Left ventricle myocardium inferior (tissue), 1 donor: ENCODE measurements at places on chromosomes 1 and 21. TPM values are rescaled to one million over a fixed set of nuclear protein-coding genes. Genes with fewer than 3 reads are reported as not detected.

Gene LRRC7
- 0.44 TPM for total RNA-seq

Gene CLEC20A
- total RNA-seq = not detected

DNA sequence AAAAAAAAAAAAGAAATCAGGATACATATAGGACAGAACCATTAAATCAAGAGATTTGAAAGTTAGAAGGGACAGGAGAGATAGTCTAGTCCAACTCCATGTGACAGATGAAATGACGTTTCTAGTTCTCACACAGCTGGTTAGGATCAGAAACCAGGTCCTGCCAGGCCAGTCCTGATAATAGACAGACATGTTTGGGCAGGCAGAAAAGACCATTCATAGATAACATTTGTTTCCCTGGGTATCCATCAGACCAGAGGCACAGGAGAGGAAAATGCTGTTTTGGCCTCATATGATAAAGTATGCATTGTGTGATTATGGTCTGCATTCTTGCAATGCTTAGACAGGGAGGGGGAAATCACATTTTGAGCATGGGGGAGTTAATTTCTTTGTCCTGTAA is 29.3 kb downstream of the ZBTB8B start:
- DNase-seq = no peak
- H3K27ac ChIP-seq = no peak overlapping the region
- H3K4me3 ChIP-seq = no peak overlapping the region
- H3K27me3 ChIP-seq = no peaks in the 10 kb centered on the region
- H3K4me1 ChIP-seq = peaks cover 27% of the 10 kb centered on the region
- H3K36me3 ChIP-seq = no peaks in the 10 kb centered on the region

- H3K36me3 ChIP-seq = no peaks in the 10 kb centered on the region
- H3K4me3 ChIP-seq = no peak overlapping the region
- H3K27me3 ChIP-seq = peaks cover 5% of the 10 kb centered on the region
- peaks cover 1% of the 10 kb centered on the region for H3K4me1 ChIP-seq
- no peak overlapping the region for H3K27ac ChIP-seq
Observed at GRCh38 chr1:206867239-206867638, 1.8 kb downstream of the IL20 start.

DNA sequence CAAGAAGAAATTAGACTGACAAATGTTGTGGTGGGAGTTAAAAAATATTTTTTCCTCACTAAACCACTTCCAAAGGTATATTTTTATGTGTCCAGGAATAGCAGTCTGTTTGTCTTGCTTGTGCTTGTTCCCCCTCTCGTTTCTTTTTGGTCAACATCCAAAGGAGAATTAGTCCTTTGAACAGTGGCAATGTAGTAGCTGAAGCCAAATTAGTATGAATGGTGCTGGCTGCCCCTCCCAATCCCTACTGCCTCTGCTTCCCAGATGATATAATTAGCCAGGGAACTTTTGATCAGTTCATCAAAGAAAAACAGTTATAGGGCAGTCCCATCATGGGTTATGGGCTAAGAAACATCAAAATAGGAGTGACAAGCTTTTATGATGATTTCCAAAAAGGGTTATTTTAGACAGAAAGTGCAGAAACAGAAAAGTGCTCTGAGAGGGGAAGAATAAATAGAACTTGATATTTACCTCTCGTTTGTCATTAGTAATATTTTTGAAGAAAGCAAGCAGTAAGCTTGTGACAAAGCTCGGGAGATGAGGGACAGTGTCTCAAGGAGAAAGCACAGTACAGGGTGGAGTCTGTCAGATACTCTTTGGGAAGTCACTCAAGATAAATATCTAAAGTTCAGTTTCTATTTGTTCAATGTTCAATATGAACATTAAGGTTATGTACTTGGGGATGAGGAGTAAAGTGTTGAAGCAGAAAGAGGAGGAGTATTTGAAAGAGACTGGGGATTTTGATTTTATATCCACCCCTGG is 239.1 kb downstream of the HLX start:
- H3K4me3 ChIP-seq = peak overlapping the region; percentile 30
- peaks cover 38% of the 10 kb centered on the region for H3K4me1 ChIP-seq
- H3K36me3 ChIP-seq = no peaks in the 10 kb centered on the region
- DNase-seq = no peak
- peak overlapping the region; percentile 80 for H3K27ac ChIP-seq

Gene FALEC
- total RNA-seq = 0.44 TPM

DNA sequence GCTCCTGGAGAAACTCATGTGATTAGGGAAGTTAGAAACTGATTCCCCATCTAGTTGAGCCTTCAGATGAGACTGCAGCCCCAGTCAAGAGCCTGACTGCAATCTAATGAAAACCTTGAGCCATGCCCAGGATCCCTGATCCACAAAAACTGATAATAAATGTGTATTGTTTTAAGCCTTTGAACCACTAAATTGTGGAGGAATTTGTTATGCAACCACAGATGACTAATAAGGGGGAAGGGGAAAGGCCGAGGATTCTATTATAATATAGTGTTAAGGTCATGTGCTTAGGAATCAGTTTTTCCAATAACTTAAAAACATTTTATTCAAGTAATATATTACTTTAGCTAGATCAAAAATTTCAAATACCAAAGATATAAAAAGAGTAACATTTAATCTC is 52.8 kb upstream of the USP25 start:
- H3K4me1 ChIP-seq = no peaks in the 10 kb centered on the region
- H3K27me3 ChIP-seq = no peaks in the 10 kb centered on the region
- H3K4me3 ChIP-seq = no peak overlapping the region
- no peak for DNase-seq
- H3K27ac ChIP-seq = no peak overlapping the region

Gene OR10Z1
- not detected for total RNA-seq

- DNase-seq = no peak
- H3K36me3 ChIP-seq = peaks cover 4% of the 10 kb centered on the region
- no peak overlapping the region for H3K4me3 ChIP-seq
- no peak overlapping the region for H3K27ac ChIP-seq
- no peaks in the 10 kb centered on the region for H3K27me3 ChIP-seq
- no peaks in the 10 kb centered on the region for H3K4me1 ChIP-seq
Observed at GRCh38 chr1:84665703-84666317, 24.5 kb downstream of the SSX2IP start.

DNA sequence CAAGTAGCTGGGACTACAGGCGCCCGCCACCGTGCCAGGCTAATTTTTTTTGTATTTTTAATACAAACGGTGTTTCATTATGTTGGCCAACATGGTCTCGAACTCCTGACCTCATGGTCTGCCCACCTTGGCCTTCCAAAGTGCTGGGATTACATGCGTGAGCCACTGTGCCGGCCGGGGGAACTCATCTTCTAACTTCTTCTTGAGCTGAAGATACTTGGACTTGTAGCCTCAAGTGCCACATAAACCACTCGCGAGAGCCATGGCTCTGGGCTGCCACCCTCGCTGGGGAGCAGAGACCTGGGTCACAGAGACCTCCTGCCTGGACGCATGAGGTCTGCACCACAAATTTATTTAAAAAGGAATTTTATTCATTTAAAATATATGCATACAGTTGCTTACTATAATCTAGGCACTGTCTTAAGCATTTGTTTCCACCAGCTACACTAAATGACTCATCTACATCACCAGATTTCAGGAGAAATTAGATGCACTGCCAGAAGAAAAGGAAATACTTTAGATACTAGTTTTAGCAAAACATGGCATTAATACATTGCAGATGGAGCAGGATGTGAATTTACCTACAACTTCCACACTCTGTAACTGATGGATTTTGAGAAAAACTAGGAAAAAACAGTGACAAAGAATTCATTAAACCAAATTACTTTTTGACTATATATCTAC is 29.9 kb upstream of the PUM1 start:
- H3K4me3 ChIP-seq = no peak overlapping the region
- H3K4me1 ChIP-seq = no peaks in the 10 kb centered on the region
- no peaks in the 10 kb centered on the region for H3K36me3 ChIP-seq
- no peaks in the 10 kb centered on the region for H3K27me3 ChIP-seq
- H3K27ac ChIP-seq = no peak overlapping the region
- no peak for DNase-seq

DNA sequence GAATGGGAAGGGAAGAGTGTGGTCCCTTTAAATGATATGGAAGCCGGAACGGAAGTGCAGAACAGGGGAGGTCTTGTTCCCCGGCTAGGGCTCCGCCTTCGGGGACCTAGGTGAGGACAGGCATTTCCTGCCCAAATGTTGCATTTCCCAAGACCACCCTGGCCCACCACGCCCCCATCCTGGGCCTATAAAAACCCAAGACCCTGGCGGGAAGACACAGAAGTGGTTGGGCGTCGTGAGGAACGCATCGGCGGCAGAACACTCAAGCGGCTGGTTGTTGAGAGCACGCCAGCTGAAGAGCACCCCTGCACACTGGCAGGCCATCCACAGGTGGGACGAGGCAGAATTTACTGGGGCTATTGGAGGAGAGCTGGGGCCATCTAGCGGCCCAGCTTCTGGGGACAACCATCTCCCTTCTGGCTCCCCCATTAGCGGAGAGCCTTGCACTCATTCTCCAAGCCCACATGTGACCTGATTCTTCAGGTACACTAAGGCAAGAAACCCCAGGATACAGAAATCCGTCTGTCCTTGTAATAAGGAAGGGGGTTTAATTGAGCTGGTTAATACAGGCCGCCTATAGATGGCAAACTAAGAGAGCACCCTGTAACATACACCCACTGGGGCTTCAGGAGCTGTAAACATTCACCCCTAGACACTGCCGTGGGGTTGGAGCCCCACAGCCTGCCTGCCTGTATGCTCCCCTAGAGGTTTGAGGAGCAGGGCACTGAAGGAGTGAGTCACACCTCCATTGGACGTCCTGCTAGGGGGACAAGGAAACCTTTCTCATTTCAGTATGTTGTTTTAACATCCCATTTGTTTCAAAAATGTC is 1327.9 kb downstream of the BRINP3 start:
- H3K4me3 ChIP-seq = no peak overlapping the region
- no peak overlapping the region for H3K27ac ChIP-seq
- no peak for DNase-seq
- no peaks in the 10 kb centered on the region for H3K4me1 ChIP-seq

DNA sequence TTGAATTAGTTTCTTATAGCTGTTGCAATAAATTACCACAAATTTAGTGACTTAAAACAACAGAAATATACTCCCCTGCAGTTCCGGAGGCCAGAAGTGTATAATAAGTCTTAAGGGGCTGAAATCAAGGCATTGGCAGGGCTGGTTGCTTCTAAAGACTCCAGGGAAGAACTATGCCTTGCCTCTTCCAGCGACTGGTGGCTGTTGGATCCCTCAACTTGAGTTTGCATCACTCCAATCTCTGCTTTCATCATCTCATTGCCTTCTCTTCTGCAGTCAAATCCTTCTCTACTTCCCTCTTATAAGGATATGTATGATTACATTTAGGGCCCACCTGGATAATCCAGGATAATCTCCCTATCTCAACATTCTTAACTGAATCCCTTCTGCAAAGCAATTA is 19.1 kb upstream of the MED18 start:
- H3K4me3 ChIP-seq = no peak overlapping the region
- H3K36me3 ChIP-seq = no peaks in the 10 kb centered on the region
- no peak for DNase-seq
- no peak overlapping the region for H3K27ac ChIP-seq

Gene TRNAU1AP
- 13.0 TPM for total RNA-seq

DNA sequence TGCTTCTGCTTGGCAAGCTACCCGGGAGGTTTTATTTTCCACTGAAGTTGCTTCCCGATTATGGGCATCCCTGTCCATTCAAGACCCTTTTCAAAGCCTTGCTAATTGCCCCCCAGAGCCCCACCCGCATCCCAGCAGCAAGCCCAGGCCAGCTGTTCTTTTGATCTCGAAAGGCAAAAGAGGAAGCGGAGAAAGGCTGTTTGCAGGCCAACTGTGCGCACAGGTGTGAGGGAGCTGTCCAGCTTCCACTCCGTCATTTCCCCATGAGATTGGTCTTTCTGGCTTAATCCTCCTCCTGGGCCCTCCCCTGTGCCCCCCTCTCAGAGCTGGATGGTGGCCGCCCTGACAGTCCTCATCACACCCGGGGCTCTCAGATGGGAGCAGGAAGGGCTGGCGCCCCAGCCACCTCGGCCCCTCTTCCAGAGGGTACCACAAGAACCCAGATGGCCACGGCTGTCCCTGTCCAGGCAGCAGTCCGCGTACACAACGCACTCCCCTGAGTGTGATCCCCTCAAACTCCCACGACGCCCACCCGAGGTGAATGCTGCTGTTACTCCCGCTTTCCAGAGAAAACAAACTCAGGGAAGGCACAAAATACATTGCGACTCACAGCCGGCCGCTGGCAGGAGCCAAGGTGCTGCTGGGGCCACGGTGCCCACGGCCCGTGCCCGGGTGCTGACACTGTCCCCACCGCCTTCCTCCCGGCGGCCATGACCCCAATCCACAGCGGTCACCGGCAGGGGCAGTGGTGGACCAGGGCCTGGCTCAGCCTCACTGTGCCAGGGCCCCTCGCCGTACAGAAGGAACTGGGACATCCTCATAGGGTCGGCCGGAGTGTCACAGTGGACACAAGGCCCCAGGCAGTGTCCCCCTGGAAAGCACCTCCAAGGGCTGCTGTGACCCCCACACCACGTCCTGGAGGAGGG is 121.9 kb downstream of the CRYAA start:
- H3K27ac ChIP-seq = no peak overlapping the region
- H3K4me1 ChIP-seq = no peaks in the 10 kb centered on the region
- H3K36me3 ChIP-seq = no peaks in the 10 kb centered on the region
- peak; percentile 6 for DNase-seq
- no peak overlapping the region for H3K4me3 ChIP-seq

DNA sequence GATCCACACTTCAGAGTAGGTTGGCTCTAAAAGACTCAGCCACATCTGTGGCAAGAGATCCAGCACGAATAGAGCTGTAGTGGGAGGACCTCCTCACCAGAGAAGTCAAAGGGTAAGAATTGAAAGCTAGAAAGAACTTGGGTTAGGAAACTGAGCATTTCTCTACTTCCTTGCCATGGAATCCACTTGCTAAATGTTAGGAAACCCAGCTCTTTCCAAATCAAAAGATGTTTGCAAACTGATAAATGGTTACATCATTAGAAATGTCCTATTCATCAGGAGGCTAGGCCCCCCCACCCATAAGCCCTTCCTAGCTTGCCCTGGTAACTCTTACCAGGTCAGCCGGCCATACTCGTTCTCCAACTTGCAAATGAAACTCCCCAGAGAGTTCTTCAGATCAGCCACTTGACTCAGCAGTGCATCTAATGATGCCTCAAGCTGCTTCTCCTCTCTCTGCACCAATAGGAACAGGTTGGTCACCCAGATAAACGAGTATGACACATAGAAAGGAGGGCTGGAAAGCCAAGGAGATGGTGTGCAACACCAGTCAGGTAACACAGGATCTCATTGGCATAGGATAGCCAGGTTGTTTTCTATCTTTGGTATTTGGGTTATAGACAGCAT is 1.5 kb downstream of the MED8 start:
- peaks cover 52% of the 10 kb centered on the region for H3K4me1 ChIP-seq
- H3K36me3 ChIP-seq = peaks cover 45% of the 10 kb centered on the region
- H3K4me3 ChIP-seq = peak overlapping the region; percentile 90

- peaks cover 8% of the 10 kb centered on the region for H3K4me1 ChIP-seq
- no peak overlapping the region for H3K4me3 ChIP-seq
- H3K27me3 ChIP-seq = no peaks in the 10 kb centered on the region
- H3K36me3 ChIP-seq = peaks cover 11% of the 10 kb centered on the region
Observed at GRCh38 chr21:43767984-43768867, 7.9 kb downstream of the CSTB start.
